ENCODE measurements at places on chromosomes 6 and 20. TPM values are rescaled to one million over a fixed set of nuclear protein-coding genes. Genes with fewer than 3 reads are reported as not detected.

Gene TMEM170B
- total RNA-seq: 0.96 TPM

Gene DEFB132
- total RNA-seq: not detected

Gene CD83
- 10.5 TPM for total RNA-seq

Gene TGM3
- total RNA-seq: not detected

Gene RIPOR3
- 0.47 TPM for total RNA-seq

Gene MACROD2
- total RNA-seq: 0.26 TPM

Gene ZC2HC1B
- not detected for total RNA-seq

Gene FERMT1
- 7.7 TPM for total RNA-seq

Gene CST4
- 16.1 TPM for total RNA-seq

Gene NMBR
- not detected for total RNA-seq
